ENCODE measurements at places on chromosomes 7 and 10. TPM values are rescaled to one million over a fixed set of nuclear protein-coding genes. Genes with fewer than 3 reads are reported as not detected.
A peak's percentile ranks its signal among the peaks of the same experiment; 100 is the strongest.

- ATAC-seq = no peak
These were observed 379.6 kb downstream of the OTUD1 start for GRCh38 chr10:23818484-23818883.

GRCh38 chr7:153188630-153189029 lies 429.1 kb downstream of the ACTR3B start:
- no peak for ATAC-seq

The CYP26C1 gene
- not detected for total RNA-seq

The GPR37 gene
- not detected for total RNA-seq

The SHLD2 gene
- 27.6 TPM for total RNA-seq

The NRG3 gene
- total RNA-seq = not detected

DNA sequence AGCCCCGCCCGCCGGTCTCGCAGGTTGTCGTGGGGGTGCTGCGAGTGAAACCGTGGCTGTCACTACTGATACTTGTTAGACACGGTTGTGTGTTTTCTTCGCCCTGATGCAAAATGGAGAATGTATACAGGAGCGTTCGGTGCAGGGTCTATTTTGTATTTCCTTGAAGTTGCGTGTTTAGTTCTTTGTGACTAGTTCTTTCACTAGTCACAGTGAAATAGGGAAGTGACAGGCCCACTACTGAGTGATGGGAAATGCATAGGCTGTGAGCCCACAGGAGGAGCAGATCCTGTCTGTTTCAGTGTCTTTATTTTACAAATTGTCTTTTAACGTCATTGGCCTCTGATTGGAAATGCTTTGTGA lies 675 bp downstream of the ABRAXAS2 start:
- peak; percentile 36 for ATAC-seq

The NEUROD6 gene
- not detected for total RNA-seq

DNA sequence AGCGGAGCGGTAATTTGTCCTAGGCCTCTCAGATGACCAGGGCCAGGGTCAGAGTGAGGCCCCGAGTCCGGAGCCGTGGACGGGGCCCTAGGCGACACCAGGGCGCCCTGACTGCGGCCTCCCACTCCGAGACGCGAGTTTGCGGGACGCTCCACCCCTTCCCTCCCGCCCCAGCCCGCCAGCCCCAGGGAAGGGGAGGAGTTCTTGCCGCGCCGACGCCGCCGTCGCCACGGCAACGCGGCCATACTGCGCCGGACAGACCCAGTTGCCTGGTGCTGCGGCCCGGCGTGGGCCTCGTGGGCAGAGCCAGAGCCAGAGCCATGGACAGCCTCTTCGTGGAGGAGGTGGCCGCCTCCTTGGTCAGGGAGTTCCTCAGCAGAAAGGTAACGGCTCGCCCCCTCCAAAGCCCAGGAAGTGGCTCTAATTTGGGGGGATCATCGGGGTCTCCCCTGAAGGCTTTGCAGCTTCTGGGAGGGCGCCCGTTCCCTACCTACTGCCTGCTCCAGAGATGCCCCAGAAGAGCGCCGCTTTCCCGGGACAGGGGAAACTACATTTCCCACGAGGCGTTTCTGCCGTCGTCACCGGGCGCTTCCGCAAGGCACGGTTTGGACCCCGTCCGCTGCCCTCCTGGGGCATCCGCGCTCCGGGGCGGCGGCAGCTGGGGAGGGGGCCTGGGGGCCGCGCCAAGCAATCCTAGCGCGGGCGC lies at the start of gene MINDY4:
MINDY4 (plus strand) TSS at position 244 of the 706 bp plus-strand sequence; CDS start at position 321, 77 bp downstream.
- ATAC-seq = peak; percentile 93

- no peak for ATAC-seq
These were observed 34.1 kb downstream of the SEM1 start for GRCh38 chr7:96675548-96675947.

DNA sequence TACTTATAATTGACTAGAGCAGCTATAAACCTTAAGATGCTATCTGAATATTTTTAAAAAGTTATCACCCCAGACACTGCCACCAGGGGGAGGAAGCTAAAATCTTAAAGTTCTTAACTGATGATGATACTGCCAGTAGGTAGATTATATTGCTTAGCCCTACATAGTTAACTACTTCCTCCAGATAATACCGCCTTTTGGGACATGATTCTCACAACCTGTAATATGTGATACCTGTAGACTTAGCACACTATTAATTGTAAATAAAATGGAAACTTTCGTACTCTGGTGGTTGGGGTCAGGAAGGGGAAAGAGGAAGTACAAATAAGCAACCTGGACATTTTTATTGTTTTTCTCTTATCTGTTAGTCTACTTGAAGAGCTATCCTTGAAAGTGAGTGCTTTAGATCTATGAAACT lies 268.9 kb downstream of the ADK start:
- ATAC-seq = no peak

The PDZD7 gene
- total RNA-seq = 0.48 TPM

GRCh38 chr7:6392712-6393666 lies 54.8 kb downstream of the DAGLB start:
- peak; percentile 98 for ATAC-seq

- no peak for ATAC-seq
These were observed 691.8 kb downstream of the SUGCT start for GRCh38 chr7:40826411-40827221.

GRCh38 chr10:76982671-76983070 lies 654.9 kb downstream of the KCNMA1 start:
- ATAC-seq = no peak

DNA sequence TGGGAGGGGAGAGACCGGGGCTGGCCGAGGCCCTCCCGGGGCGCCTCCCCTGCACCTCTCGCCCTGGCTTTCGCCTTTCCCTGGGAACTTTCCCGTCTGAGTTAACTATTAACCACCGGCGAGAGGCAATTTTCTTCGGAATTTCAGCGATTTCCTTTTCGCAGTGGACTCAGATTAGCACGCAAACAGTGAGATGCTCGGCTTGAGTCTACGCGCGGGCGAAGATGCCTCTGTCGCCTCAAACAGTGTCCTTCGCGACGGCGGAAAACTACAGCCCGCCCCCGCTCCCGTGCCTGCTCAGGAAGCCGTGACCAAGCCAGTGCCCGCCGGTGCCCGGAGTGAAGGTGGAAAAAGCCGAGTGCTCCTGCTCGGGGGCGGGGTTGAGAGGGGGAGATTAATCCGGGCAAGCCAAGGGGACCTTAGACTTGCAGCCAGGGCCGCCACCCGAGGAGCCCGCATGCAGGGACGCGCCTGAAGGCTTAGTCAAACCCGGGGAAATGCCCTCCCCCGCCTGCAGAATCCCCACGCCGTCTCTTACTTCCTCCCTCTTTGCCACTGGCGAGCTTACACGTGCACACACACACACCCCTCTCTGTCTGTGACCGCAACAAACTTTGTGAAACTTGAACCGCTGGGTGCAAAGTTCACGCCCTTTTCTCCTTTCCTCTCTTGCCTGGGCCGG lies 14.5 kb upstream of the PAX2 start:
- peak; percentile 78 for ATAC-seq

The ICA1 gene
- 9.7 TPM for total RNA-seq

- no peak for ATAC-seq
These were observed 29.8 kb upstream of the EPC1 start for GRCh38 chr10:32376771-32377170.

GRCh38 chr10:77770081-77770867 lies 132.7 kb upstream of the KCNMA1 start:
- no peak for ATAC-seq

- ATAC-seq = no peak
These were observed 33.6 kb upstream of the UTF1 start for GRCh38 chr10:133196221-133196915.

GRCh38 chr7:94491410-94491809 lies 18.2 kb upstream of the CASD1 start:
- no peak for ATAC-seq

DNA sequence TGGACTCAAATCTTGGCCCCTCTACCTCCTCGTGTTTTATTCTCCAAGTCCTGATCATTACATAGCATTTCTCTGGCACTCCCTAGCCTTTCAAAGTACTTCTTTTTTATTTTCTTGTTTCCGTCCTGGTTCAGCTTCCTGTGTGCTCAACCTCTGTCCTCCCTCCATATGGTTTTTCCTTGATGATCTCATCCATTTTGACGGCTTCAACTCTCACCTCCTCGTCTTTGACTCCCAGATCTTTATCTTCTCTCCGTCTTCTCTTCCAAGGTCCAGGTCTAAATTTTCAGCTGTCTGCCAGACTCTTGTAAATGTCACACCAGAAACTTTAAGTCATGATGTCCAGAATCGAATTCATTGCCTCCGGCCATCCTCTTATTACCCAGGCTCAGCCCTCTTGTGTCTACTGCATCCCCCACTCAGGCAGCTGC lies 23.3 kb upstream of the GFRA1 start:
- no peak for ATAC-seq

DNA sequence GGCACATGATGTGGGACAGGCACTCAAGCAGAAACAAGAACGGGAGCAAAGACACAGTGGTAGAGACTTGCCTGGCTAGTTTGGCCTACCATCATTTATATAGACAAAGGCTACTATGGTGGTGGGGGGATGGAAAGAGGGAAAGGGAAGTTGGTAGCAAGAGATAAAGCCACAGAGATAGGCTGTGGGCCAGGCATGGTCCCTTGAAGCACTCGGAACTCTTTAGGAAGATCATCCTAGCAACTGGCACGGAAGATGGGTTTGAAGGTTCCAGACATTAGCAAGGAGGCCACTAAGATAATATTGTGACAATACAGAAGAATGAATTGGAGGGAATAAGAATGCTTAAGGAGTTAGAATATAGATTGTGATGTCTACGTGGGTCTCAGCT lies 319.6 kb downstream of the ELMO1 start:
- ATAC-seq = no peak

The HOXA2 gene
- not detected for total RNA-seq

DNA sequence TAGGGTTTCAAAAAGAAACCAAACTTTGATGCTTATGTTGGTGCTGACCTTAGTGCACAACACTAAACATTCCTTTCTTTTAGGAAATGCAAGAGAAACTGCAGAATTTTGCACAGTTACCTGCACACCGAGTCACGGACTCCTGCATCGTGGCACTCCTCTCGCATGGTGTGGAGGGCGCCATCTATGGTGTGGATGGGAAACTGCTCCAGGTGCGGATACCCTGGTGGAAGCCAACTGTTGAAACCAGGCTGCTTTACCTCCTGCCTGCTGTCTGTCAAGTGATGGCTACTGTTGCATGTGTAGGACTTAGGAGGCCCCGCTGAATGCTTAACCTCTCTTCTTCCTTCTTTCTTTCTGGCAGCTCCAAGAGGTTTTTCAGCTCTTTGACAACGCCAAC lies 11.7 kb downstream of the CASP2 start:
- peak; percentile 85 for ATAC-seq

DNA sequence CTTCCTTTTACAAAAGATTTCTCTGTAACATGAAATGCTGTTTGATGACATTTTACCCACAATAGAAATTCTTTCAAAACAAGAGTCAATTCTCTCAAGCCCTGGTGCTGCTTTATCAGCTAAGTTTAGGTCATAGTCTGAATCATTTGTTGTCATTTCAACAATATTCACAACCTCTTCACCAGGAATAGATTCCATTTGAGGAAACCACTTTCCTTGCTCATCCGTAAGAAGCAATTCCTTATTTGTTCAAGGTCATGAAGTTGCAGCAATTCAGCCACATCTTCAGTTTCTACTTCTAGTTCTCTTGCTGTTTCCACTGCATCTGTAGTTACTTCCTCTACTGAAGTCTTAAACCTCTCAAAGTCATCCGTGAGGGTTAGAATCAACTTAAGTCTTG lies 315.3 kb downstream of the TYW1 start:
- no peak for ATAC-seq

DNA sequence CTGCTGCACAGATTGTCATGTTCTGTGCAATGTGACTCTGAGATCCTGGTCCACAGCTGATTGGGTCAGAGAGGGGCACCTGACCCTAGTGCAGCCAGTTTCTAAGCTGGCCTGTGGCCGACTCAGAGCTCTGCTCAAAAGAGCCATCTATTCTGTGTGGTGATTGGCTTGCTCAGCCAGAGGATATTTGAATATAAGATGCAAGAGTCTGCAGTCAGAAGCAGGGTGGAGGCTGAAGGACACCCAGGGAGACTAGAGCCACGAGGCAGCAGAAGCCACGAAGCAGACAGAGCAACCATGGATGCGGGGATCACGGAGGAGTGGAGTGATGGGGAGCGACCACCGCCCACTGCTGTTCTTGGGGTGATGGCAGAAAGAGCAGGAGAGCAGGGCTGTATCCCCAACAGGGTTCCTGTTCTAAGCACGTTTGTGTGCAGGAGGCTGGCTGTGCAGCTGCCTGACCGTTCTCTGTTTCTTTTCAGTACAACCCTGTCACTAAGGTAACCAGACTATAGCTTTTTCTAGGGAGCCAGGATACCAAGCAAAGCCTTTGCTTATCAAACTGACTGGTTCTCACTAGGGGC lies 19.5 kb upstream of the RHEB start:
- no peak for ATAC-seq

The SPDYE2 gene
- not detected for total RNA-seq

GRCh38 chr7:155469311-155470185 lies 11.6 kb downstream of the EN2 start:
- ATAC-seq = no peak

DNA sequence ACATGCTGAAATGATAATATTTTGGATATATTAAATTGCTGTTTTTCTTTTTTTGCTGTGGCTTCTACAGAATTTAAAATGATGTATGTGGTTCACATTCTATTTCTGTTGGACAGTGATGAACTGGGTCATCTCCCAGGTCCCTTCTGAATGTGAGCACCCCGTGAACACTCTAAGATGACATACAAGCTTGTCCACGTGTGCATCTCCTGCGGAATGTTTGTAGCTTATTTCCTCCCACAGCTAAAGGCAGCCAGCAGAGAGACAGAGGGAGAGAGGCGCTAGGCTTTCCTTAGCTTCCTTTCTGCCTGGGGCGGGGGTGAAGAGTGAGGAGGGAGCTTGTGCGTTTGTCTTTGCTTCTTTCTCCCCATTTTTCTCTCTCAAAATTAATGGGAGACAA lies 219.1 kb downstream of the EMX2 start:
- no peak for ATAC-seq

- no peak for ATAC-seq
These were observed 46.2 kb downstream of the SRRM3 start for GRCh38 chr7:76247938-76248337.

The KCP gene
- total RNA-seq = 0.09 TPM

DNA sequence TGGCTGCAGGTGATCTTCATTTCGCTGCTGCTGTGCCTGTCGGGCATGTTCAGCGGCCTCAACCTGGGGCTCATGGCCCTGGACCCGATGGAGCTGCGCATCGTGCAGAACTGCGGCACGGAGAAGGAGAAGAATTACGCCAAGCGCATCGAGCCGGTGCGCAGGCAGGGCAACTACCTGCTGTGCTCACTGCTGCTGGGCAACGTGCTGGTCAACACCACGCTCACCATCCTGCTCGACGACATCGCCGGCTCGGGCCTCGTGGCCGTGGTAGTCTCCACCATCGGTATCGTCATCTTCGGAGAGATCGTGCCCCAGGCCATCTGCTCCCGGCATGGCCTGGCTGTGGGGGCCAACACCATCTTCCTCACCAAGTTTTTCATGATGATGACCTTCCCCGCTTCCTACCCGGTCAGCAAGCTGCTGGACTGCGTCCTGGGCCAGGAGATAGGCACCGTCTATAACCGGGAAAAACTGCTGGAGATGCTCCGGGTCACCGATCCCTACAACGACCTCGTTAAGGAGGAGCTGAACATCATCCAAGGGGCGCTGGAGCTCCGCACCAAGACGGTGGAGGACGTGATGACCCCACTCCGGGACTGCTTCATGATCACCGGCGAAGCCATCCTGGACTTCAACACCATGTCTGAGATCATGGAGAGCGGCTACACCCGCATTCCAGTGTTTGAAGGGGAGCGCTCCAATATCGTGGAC lies 1.3 kb downstream of the CNNM2 start:
- ATAC-seq = no peak

GRCh38 chr7:83849131-83849530 lies 200.2 kb upstream of the SEMA3E start:
- no peak for ATAC-seq

All from activated T-helper 17 cell treated with anti-CD3 and anti-CD28 coated beads, Interleukin-2, amount 50 U/mL, for 72 hours (primary cell).